LHCN-M2 (cell line): ENCODE measurements at places on chromosomes 11 and 22. TPM values are rescaled to one million over a fixed set of nuclear protein-coding genes. Genes with fewer than 3 reads are reported as not detected.

Gene SAAL1
- total RNA-seq, result 23.8 and 28.8 TPM in 2 replicates

Gene DEUP1
- not detected in 2 replicates for total RNA-seq

Gene OR10W1
- not detected in 2 replicates for total RNA-seq

Gene PACSIN3
- total RNA-seq, result 19.6 and 21.0 TPM in 2 replicates

Gene OR8D1
- not detected in 2 replicates for total RNA-seq

Gene AQP11
- total RNA-seq, result 3.5 and 3.7 TPM in 2 replicates

Gene ARHGAP8
- total RNA-seq, result not detected in 2 replicates

Gene LDHAL6A
- total RNA-seq, result not detected in 2 replicates

Gene C11orf91
- 1.1 TPM in 1 of 2 replicates, not detected in the other for total RNA-seq

Gene MUC15
- total RNA-seq, result not detected in 2 replicates

Gene CRYAB
- total RNA-seq, result 69.9 and 70.6 TPM in 2 replicates

Gene CCDC87
- 0.34 and 0.51 TPM in 2 replicates for total RNA-seq

Gene CSKMT
- total RNA-seq, result 3.2 and 8.7 TPM in 2 replicates

Gene SELENOM
- 61.4 and 87.7 TPM in 2 replicates for total RNA-seq

Gene TOMT
- total RNA-seq, result not detected in 2 replicates

Gene RAC2
- 0.69 and 1.1 TPM in 2 replicates for total RNA-seq

Gene C11orf87
- total RNA-seq, result not detected in 2 replicates

Gene LAYN
- total RNA-seq, result 18.8 and 23.1 TPM in 2 replicates

Gene TCN2
- 13.1 and 26.6 TPM in 2 replicates for total RNA-seq

Gene LRRC74B
- total RNA-seq, result 0.11 and 0.13 TPM in 2 replicates

Gene OTOG
- total RNA-seq, result not detected in 2 replicates

Gene NFAM1
- not detected in 2 replicates for total RNA-seq

Gene GAS2L1
- total RNA-seq, result 33.3 and 47.1 TPM in 2 replicates

Gene MYRF
- total RNA-seq, result 0.17 and 0.26 TPM in 2 replicates

Gene SPINDOC
- total RNA-seq, result 31.7 and 33.8 TPM in 2 replicates

Gene MYOD1
- 421 and 521 TPM in 2 replicates for total RNA-seq

Gene TEX12
- not detected in 2 replicates for total RNA-seq

Gene NRIP3
- total RNA-seq, result 23.4 and 26.2 TPM in 2 replicates

Gene RFPL1
- not detected in 2 replicates for total RNA-seq

Gene FOLH1
- not detected in 2 replicates for total RNA-seq

Gene OR8G1
- total RNA-seq, result not detected in 2 replicates

Gene IL10RA
- not detected in 2 replicates for total RNA-seq

Gene APOBEC3B
- total RNA-seq, result 23.3 and 30.7 TPM in 2 replicates

Gene MAJIN
- not detected in 2 replicates for total RNA-seq

Gene SEZ6L
- not detected in 2 replicates for total RNA-seq

Gene EMID1
- total RNA-seq, result 0.29 TPM in 1 of 2 replicates, not detected in the other

Gene TPH1
- total RNA-seq, result 0.13 TPM in 1 of 2 replicates, not detected in the other

Gene GRAP2
- not detected in 2 replicates for total RNA-seq

Gene C22orf39
- total RNA-seq, result 20.2 and 21.0 TPM in 2 replicates

Gene CREB3L1
- total RNA-seq, result 21.0 and 23.9 TPM in 2 replicates

Gene OR8D4
- total RNA-seq, result not detected in 2 replicates

Gene MUC5AC
- not detected in 2 replicates for total RNA-seq

Gene FERMT3
- total RNA-seq, result 18.4 and 22.8 TPM in 2 replicates

Gene LARGE2
- not detected in 2 replicates for total RNA-seq

Gene BATF2
- total RNA-seq, result 0.19 and 0.40 TPM in 2 replicates

Gene GLYAT
- total RNA-seq, result not detected in 2 replicates
